ENCODE measurements at places on chromosomes 1 and 21.

GRCh38 chr1:245370175-245370825, 215.5 kb downstream of the KIF26B start:
- no peak for DNase-seq
- peaks cover 15% of the 10 kb centered on the region for H3K27me3 ChIP-seq
- peaks cover 12% of the 10 kb centered on the region for H3K4me1 ChIP-seq

- H3K27ac ChIP-seq: no peak overlapping the region
- no peaks in the 10 kb centered on the region for H3K36me3 ChIP-seq
- DNase-seq: no peak
- H3K27me3 ChIP-seq: no peaks in the 10 kb centered on the region
- peaks cover 5% of the 10 kb centered on the region for H3K4me1 ChIP-seq
Measured at GRCh38 chr1:68010543-68010942, 39.9 kb downstream of the DIRAS3 start.

DNA sequence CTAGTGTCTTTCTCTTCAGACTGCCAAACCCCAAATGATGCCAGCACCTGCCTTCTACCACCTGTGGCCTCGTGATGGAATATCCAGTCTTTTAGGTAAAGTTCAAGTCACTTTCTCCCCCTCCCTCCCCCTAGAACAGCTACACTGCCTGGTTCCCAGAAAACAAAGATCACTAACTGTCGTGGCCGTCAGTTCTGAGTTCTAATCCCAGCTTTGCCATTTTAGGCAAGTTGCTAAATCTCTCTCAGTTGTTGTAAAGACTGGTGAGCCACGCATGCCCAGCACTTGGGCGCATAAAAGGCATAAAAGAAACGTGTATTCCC, 648 bp upstream of the TRAPPC3 start:
- H3K36me3 ChIP-seq: no peaks in the 10 kb centered on the region
- H3K27ac ChIP-seq: peak overlapping the region; percentile 100
- no peak for DNase-seq
- no peaks in the 10 kb centered on the region for H3K27me3 ChIP-seq

DNA sequence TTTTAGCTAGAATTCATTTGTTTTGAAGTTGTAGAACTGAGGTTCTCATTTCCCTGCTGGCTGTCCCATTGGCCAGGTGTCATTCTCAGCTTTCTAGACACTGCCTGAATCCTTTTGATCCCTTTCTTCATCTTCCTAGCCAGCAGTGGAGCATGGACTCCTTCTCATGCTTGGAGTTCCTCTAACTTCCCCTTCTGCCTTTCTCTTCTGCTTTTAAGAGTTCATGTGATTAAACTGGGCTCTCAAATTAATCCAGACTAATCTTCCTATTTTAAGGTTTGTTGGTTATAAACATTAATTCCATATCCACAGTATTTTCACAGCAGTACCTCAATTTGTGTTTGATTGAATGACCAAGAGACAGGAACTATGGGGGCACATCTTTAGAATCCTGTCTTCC, 52.3 kb downstream of the ADAMTS5 start:
- H3K27ac ChIP-seq: no peak overlapping the region
- no peaks in the 10 kb centered on the region for H3K36me3 ChIP-seq
- no peak overlapping the region for H3K4me3 ChIP-seq
- no peaks in the 10 kb centered on the region for H3K27me3 ChIP-seq

- no peaks in the 10 kb centered on the region for H3K27me3 ChIP-seq
- H3K36me3 ChIP-seq: no peaks in the 10 kb centered on the region
- DNase-seq: no peak
- no peak overlapping the region for H3K27ac ChIP-seq
- H3K4me1 ChIP-seq: peaks cover 9% of the 10 kb centered on the region
- H3K4me3 ChIP-seq: no peak overlapping the region
Measured at GRCh38 chr1:192735298-192735915, 73.4 kb upstream of the RGS2 start.

DNA sequence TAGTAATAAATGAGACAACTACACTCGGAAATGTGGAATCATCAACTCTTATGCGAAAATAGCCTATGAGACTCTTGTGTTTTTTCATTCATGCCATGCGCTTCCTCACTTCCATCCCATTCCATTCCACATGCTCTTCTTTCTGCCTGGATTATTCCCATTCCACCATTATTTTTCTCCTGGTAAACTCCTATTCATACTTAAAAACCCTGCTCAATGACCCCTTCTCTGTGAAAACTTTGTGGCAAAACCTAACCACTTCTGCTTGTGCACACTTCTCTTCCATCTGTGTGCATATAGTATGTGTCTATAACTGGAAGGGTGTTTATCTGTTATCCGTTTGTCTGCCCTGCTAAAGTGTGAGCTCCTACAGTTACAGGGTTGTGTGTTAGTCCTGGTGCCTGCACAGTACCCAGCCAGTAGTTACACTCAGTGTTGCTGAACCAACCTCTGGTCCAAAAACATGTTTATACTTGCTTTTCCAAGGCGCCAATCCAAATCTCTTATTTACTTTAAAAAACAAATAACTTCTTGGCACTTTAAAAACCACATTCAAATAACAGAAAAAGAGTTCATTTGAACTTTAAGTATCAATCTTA, 10.7 kb downstream of the EPHX1 start:
- H3K4me3 ChIP-seq: no peak overlapping the region
- H3K4me1 ChIP-seq: peaks cover 87% of the 10 kb centered on the region
- H3K27ac ChIP-seq: peak overlapping the region; percentile 73
- H3K27me3 ChIP-seq: no peaks in the 10 kb centered on the region
- peaks cover 16% of the 10 kb centered on the region for H3K36me3 ChIP-seq
- DNase-seq: no peak

DNA sequence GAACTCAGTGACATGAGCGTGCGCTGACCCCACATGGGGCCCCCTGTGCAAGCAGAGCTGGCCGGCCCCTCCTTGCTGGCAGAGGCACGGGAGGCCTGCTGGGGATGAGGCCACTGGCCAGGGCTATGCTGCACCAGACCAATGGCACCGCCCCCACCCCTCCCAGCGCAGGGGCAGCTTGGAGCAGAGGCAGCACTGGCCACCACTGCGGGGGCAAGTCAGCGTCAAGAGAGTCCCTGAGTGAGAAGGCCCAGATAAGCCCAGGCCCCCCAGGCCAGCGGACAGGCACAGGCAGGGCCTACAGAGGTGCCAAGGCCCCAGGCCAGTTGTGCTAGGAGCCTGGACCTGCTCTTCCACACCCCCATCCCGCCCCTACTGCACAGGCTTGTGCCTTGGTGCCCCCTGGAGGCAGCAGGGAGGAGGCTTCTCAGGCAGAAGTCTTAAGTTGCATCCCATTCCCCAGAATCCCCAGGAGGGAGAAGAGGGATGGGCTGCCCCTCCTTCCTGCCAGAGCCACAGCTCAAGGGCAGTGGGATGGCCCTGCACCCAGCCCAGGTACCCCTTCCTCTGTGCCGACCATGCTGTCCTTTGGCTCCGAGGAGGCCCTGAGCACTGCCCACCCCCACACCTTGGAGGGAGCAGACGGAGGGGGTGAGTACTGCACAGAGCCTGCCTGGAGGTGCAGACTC, 35.8 kb downstream of the EPHX1 start:
- H3K27ac ChIP-seq: peak overlapping the region; percentile 58
- H3K4me3 ChIP-seq: no peak overlapping the region
- peak; percentile 78 for DNase-seq
- no peaks in the 10 kb centered on the region for H3K27me3 ChIP-seq
- peaks cover 43% of the 10 kb centered on the region for H3K4me1 ChIP-seq

DNA sequence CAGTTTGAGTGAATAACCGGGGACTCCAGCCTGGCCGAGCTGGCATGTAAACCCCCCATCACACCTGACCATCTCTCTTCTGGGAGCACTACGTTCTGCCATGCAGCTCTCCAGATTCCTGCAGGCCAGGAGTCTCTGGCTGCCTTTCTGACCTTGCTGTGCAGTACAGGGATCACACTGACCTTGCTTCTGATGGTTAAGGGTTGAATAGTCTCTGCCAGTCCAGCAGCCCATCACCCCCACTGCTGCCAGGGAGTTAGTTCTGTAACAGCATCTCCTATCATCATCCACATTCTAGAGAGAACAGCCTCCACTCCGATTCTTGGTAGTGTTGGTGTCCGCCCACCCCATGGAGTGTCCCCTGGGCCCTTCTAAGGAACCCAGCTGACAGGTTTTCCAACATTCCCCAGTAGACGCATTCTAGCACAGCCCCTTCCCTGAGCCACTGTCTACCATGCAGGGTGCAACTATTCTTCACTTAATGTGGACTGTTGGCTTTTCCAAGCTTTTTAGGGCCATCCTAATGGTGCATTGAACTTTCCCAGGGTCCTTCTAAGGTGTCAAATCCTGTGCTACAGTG, 109.8 kb downstream of the RIPK4 start:
- no peak overlapping the region for H3K4me3 ChIP-seq
- peaks cover 15% of the 10 kb centered on the region for H3K4me1 ChIP-seq
- no peaks in the 10 kb centered on the region for H3K36me3 ChIP-seq
- H3K27ac ChIP-seq: no peak overlapping the region

- no peak overlapping the region for H3K27ac ChIP-seq
- H3K36me3 ChIP-seq: no peaks in the 10 kb centered on the region
- no peak overlapping the region for H3K4me3 ChIP-seq
- peaks cover 79% of the 10 kb centered on the region for H3K27me3 ChIP-seq
Measured at GRCh38 chr1:36884801-36885200, 149.5 kb downstream of the GRIK3 start.

DNA sequence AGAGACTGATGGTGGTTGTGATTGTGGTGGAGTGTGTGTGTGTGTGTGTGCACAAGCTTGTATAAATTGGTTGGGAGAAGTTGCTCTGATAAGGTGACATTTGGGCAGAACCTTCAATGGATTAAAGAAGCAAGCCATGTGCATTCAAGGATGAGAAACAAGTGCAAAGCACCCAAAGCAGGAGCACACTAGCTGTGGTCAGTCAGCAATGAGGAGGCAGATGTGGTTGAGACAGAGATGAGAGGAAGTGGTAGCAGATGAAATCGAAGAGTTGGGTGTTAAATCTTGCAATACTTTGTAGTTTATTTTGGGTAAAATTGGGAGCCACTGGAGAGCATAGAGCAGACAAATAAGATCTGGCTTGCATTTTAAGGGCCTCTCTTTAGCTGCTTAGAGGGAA, 4.4 kb upstream of the PGBD5 start:
- peaks cover 21% of the 10 kb centered on the region for H3K4me1 ChIP-seq
- no peak overlapping the region for H3K27ac ChIP-seq
- DNase-seq: no peak
- peaks cover 42% of the 10 kb centered on the region for H3K27me3 ChIP-seq
